ENCODE measurements at places on chromosomes 2 and 18.

- DNase-seq = no peak
These were observed 11.4 kb upstream of the ARID5A start for GRCh38 chr2:96525211-96525507.

DNA sequence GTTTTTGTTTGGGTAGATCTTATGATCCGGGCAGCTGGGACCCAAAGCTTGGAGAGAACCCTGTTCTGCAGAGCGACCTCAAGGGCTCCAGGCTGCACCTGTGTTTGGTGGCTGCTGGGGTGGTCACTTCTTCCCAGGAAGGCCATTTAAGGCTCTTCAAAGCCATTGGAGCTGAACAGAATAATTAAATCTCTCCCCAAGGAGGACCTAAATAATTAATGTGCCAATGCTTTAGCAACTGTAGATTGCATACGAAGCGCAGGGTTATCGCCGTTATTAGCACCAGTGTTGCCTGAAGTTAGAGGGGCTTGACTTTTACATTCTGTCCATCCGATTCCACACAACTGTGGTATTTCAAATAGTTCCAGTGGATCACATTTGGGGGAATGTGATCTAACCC is 251.4 kb downstream of the ATAD2B start:
- no peak for DNase-seq

GRCh38 chr2:2400286-2401038 is 69.4 kb upstream of the MYT1L start:
- DNase-seq = no peak

DNA sequence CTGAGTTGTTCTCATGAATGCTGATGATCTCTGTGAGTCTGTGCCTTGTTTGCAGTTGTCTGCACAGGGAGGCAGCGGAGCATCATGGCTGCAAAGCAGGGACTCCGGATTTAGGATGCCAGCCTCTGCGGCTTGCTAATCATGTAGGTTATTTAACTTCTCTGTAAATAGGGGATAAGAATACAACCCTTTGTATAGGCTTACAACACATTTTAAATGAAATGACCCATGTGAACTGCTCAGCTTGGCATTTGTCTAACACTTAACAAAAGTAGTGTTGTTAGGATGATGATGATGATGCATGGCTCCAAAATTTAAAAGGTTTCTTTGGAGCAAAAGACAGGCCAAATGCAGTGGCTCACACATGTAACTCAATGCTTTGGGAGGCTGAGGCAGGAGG is 19.4 kb downstream of the DYTN start:
- no peak for DNase-seq

- DNase-seq = no peak
These were observed 124.9 kb downstream of the B3GNT2 start for GRCh38 chr2:62320657-62321357.

- DNase-seq = no peak
These were observed 577.4 kb upstream of the GCFC2 start for GRCh38 chr2:76288146-76288545.

GRCh38 chr2:205175831-205176230 is 506.5 kb upstream of the NRP2 start:
- no peak for DNase-seq

- no peak for DNase-seq
These were observed 27.6 kb downstream of the STK17B start for GRCh38 chr2:196143730-196144131.

DNA sequence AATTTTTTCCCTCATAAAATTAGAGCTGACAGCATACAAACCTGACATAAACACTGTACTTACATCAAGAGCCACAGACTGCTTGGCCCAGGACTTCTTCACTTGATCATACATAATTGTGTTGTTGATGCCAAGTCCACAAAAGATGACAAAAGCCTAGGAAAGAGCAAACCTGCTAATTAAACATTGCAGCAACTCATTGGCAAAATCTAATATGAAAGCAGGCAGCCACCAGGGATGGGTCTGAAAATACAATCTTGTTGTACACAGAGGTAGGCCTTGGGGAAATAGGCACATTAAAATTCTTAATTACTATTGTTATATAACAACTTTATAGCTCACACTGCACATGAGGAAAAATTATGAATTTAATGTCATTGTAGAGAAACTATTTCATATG is 255.8 kb downstream of the PDE11A start:
- DNase-seq = no peak

- DNase-seq = no peak
These were observed 33.8 kb downstream of the PCARE start for GRCh38 chr2:29040552-29040951.

- DNase-seq = no peak
These were observed 285.4 kb upstream of the HS6ST1 start for GRCh38 chr2:128604045-128604444.

- DNase-seq = no peak
These were observed 146.8 kb downstream of the LNPK start for GRCh38 chr2:175855236-175855635.

DNA sequence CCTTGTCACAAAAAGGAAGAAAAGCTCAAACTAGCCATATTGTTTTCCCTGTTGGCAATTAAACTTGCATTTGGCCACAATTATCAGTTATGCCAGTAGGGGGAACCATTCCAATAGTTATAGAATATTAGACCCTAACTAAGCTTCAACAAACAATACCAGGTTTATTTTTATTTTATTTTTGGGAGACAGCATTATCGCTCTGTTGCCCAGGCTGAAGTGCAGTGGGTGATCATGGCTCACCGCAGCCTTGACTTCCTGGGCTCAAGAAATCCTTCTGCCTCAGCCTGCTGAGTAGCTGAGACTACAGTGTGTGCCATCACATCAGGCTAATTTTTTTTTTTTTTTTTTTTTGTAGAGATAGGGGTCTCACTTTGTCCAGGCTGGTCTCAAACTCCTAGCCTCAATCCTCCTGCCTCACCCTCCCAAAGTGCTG is 102.1 kb downstream of the ATAD2B start:
- DNase-seq = no peak

- DNase-seq = no peak
These were observed 747.4 kb upstream of the SLC8A1 start for GRCh38 chr2:41199334-41199733.

GRCh38 chr18:11689669-11690565 is 853 bp downstream of the GNAL start:
- no peak for DNase-seq

DNA sequence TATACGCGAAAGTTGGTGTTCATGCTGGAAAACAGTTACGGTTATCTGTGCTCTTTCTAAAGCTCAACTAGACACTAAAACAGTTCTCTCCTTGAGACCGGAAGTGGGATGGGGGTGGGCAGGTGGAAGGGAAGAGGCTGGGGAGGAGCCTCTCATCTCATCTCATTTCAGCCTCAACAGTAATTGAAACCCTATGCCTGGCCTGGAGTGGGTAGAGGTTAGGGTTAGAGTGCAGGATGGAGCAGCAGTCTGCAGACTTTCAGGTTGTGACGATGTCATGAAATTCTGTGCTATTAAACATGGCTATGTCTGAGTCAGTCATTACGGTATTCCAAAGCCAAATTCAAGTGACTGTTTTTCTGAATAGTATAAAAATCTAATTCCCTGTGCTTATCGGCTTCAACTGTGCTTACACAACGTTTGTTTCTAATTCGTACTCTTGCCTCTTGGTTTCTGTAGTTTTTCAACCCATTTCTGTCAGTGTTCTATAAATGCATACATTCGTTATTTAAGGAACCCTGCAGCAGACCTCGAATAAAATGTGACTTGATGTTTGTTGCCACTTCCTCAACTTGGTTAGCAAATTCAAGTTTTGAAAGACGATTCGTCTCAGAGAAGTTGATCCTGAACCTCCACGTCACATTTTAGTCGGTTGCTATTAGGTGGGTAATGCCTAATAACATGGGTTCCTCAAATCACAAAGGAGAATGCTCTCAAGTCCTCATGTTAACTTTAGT is 75.8 kb upstream of the TCF7L1 start:
- DNase-seq = no peak

DNA sequence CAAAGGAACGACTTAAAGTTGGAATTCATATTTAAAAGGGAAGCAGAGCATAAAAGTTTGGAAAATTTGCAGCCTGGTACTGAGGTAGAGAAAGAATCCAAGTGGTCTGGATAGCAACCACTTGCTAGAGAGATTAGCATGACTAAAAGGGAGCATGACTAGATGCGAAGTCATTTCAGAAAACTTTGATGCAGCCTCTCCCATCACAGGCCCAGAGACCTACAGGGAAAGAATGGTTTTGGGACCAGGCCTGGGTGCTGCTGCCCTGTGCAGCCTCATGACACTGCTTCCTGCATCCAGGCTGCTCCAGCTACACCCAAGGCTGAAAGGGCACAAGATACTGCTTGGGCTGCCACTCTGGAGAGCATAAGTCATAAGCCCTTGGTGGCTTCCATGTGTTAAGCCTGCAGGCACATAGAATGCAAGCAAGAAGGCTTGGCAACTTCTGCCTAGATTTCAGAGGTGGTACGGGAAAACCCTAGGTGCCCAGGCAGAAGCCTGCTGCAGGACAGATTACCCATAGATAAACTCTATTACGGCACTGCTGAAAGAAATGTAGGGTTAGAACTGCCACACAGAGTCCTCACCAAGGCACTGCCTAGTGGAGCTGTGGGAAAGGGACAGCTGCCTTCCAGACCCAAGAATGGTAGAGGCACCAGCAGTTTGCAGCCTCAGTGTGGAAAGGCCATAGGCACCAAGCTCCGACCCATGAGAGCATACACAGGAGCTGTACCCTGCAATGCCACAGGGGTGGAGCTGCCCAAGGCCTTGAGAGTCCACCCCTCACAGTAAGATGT is 12.6 kb upstream of the CHN1 start:
- DNase-seq = no peak

DNA sequence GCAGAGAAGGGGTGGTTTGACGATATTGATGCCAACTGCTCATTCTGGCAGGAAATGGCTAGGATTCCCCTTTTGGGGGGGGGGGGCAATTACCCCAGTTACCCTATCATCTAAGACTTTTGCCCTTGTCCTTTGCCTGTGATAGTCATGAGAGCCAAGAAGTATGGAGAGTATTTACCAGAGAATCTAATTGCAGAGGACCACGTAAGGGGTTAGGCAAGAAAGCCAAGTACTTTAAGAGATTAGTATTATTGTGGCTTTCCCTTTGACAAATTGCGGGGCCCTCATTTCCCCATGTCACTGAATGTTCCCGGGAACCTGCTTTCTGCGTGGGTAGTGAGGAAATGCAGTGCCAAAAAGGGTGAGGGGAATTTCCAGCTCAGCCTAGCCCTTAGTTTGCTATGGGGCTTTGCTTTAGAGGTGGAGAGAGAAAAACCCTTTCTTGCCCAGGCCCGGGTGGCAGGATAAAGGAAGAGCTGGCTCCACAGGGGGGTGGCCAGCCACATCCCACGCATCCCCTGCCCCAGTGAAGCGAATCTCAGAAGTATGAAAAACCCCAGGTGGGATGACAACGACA is 1.5 kb downstream of the AQP4 start:
- DNase-seq = no peak

GRCh38 chr2:8297376-8298231 is 384.3 kb upstream of the ID2 start:
- no peak for DNase-seq

- DNase-seq = no peak
These were observed 1.2 kb upstream of the EMILIN1 start for GRCh38 chr2:27077231-27077630.

All from activated T-helper 1 cell treated with anti-CD3 and anti-CD28 coated beads, Interleukin-2, amount 50 U/mL, for 16 hours (primary cell).